ENCODE measurements at places on chromosomes 3 and 15.
A peak's percentile ranks its signal among the peaks of the same experiment; 100 is the strongest.

- no peak for DNase-seq
Observed at GRCh38 chr3:188782613-188783124, 389.1 kb upstream of the TPRG1 start.

GRCh38 chr3:119639494-119640350 is 20.7 kb downstream of the POPDC2 start:
- DNase-seq, result no peak

DNA sequence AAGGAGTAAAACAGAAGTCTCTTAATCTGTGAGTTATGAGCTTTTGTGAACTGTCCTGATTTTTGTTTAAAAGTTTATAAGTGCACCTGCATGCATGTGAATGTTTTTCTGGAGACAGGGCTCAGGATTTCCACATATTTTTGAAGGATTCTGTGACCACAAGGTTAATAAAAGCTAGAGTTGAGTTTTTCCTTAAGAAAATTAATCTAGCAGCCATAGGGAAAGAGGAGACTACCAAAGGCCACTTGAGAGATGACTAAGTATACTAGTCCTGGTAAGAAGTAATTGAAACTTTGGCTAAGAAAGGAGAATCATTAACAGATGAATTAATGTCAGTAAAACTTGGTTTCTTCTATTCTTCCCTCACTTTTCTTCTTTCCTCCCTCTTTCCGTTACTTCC is 176.8 kb upstream of the EPHA3 start:
- no peak for DNase-seq

GRCh38 chr15:72354496-72354895 is 21.3 kb downstream of the HEXA start:
- DNase-seq, result no peak

- DNase-seq, result no peak
Observed at GRCh38 chr3:194870394-194871110, 184.9 kb downstream of the FAM43A start.

- DNase-seq, result no peak
Observed at GRCh38 chr15:48992545-48992944, 28.8 kb upstream of the SHC4 start.

DNA sequence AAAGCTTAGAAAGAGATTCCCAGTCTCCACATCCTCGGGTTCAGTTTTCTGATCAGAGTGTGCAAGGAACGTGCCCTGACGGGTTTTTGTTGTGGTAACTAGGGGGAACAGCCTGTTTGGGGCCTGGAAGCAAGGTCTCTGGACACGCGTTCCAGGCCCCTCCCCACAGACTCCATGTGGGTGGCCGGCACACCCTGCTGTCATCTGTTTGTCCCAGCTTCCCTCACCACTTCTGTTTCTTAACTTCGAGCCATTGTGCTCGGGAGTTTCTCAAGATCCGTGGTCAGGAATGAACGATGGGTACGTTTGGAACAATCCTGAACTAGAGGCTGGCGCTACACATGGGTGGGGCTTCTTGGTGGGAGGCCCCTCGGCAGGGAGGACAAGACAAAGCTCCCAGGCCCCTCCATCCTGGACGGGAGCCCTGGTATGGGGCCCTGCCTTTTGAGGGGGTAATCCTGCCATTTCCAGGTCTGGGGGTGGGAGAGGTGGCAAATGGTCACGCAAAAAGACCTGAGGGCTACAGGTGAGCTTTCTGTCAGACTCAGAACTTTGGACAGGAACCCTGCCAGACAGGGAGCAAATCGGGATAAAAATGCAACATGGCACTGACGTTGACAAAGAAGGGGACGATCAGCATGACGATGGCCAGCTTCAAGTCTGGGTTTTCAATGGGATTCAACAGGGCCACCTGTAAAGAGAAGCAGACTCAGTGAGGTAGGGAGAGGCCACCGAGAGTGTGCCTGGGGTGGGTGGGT is 8.5 kb upstream of the MUSTN1 start:
- DNase-seq, result no peak

DNA sequence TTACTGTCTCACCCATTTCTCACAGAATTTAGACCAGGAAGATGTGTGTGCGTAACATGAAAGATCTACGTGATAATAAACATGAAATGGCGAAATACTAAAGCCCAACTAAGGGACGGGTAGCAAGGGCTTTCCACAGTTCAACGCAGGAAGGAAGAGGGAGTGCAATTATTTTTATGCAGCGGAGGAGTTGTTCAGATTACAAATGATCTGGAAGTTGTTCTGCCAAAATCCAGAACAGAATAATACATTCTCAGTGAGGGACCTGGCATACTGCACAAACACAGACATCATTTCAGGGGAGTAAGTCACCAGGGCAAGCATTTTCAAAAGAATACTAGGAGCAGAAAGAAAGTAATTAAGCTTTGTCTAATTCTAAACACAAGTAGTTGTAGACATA is 133.6 kb upstream of the RAP2B start:
- DNase-seq, result no peak

GRCh38 chr3:26752466-26752865 is 129.9 kb downstream of the LRRC3B start:
- no peak for DNase-seq

- no peak for DNase-seq
Observed at GRCh38 chr3:96865605-96866004, 51.2 kb downstream of the EPHA6 start.

DNA sequence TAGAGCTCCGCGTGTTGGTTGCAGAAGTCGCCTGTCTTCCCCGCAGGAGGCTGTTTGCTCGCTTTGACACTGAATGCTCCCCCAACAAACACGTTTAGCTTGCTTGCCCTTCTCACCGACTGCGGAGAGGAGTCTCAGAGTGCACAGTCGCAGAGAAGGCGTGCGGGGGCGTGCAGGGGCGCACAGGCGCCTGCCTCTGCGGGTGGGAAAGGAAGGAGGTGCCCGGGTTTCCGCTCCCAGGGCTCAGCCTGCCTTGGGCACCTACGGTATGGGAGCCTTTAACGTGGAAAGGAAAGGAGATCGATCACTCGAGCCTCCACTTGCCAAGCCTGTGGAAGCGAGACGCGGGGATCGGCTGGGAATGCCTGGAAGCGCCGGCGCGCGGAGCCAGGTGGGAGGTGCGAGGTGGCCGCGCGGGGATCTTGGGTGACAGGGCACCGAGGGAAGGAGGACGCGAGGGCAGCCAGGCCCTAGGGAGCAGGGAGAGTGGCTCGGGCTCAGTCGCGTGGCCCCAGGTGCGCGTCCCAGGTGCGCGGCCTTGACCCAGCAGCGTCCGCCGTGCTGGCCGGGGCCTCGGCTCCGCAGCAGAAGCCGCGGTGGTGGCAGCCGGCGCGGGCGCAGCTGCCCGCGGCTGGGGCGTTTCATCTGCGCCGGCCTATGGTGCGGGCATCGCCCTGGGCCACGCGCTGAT is at the start of gene FAN1:
Gene FAN1 (plus strand): TSS at position 419 of the 691 bp plus-strand sequence. CDS start 749 bp downstream, outside the sequence.
- peak; percentile 86 for DNase-seq

Data from fibroblast of skin of scalp (primary cell).